ENCODE measurements at places on chromosomes 3 and 15.

- no peak for DNase-seq
Measured at GRCh38 chr3:141103503-141103902, 52.4 kb downstream of the SPSB4 start.

DNA sequence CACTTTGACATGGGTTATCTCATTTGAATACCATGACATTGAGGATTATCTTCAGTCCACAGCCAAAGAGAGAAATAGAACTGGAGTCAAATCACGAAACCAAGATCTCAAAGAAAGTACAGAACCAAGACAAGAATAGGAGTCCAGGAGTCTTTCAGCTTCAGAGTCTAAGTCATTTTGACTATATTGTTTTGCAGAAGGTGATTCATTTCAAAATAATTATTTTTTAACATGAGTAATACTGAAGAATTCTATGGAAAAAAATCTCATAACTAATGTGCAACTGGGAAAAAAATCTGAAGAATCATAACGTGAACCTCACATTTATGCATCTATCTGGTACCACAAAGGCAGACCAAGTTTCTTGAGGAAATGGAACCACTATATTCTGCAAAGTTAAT is 60.3 kb downstream of the UBE3A start:
- DNase-seq: no peak

DNA sequence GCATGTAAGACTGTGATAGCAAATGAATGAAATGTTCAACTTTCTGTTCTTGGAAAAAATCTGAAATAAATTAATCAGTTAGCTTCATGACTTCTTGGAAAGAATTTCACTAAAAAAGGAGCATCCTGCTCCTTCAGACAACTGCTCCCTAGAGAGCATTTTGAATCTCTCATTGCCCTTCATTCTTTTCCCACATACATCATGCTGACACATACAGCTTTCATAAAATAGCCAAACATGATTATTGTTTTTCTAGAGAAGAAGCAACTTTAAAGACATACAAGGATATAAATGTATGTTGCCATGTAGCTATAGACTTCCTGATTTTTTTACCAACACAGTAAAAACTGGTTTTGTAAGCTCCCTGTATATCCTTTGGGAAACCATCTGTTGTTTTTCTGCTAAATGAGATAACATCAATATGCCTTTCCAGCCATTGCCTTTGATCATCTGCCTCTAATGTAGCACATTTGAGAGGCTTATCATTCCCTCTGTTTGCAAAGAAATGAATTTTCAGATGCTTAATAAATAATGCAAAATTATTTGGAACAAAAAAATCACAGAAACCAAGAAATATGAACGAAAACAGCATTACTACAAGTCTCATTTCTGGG is 248.2 kb upstream of the GPR149 start:
- DNase-seq: no peak

DNA sequence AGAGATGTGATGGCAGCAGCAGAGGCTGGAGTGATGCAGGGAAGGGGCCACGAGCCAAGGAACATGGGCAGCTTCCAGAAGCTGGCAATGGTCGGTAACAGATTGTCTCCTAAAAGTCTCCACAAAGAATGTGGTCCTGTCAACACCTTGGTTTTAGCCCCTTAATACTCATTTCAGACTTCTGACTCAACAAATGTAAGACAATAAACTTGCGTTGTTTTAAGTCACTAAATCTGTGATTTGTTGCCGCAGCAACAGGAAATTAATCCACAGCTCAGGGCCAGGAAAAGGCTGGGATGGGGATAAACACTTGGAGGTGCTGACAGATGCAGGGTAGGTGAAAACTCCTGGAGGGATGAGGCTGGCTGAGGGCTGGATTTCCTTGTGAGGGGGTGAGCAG is 69.9 kb downstream of the OXNAD1 start:
- no peak for DNase-seq

DNA sequence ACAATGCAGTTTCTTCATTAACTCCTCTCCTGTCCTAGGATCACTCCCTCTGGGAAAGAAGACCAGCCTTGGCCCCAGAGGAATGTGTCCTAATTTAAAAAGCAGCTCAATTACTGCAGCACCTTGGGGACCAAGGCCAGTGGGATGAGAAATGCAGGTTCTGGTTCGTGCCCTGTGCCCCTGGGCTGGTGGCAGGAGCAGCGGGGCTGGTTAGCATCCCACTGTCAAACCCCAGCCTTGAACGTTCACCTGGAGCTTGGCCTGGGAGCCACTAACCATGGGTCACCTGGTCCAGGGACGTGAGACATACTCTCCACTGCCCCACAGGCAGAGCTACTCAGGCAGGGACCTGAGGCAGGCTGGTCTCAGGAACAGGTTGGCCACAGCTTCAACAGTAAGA is 8.4 kb upstream of the RTP3 start:
- no peak for DNase-seq

GRCh38 chr3:169545606-169546005 is 117.9 kb downstream of the MECOM start:
- no peak for DNase-seq

DNA sequence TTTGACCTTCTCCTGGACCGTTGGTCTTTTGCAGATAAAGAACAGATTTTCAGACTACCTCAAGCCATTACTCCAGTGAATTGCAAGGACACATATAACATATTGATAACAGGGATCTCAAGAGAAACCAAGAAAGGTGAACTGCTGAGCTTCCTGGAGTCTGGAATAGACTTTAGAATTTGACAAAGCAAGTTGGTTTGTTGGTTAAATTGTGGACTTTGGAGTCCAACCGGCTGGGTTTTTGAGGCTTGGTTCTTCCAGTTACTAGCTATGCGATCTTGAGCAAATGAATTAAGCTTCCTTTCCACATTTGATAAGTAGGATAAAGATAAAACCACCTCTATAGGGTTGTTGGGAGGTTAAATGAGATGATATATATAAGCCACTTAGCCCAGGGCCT is 233.1 kb downstream of the SHQ1 start:
- DNase-seq: no peak

GRCh38 chr3:136070334-136070733 is 104.8 kb downstream of the PPP2R3A start:
- DNase-seq: no peak

- DNase-seq: peak; percentile 94
Measured at GRCh38 chr3:49098429-49098828, 4.6 kb upstream of the QRICH1 start.

DNA sequence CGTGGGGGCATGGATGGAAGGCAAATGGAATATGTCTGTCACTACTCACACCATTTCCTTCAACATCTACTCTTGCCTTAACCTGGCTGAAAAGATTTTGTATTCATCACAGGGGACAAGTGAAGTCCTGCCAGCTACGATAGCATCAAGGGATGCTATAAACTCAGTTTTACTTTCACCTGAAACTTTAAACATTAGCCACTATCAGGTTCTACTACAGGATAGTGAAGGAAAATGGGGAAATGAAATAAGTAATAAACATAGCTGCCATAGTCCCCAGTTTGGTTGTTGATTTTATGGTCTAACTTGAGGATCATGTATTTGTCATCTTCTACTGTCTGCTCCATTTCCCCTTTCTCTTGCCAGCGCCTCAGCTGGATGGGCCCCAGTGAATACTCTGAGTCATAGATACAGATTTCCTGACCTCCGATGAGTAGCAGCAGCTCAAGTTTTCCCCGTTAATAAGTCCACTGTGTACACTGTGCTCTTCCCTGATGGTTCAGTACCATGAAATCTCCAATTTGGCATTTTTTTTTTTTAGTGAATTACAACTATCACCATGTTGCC is 338.2 kb upstream of the SLCO3A1 start:
- no peak for DNase-seq
